ENCODE measurements at places on chromosomes 12 and 14. TPM values are rescaled to one million over a fixed set of nuclear protein-coding genes. Genes with fewer than 3 reads are reported as not detected.

DNA sequence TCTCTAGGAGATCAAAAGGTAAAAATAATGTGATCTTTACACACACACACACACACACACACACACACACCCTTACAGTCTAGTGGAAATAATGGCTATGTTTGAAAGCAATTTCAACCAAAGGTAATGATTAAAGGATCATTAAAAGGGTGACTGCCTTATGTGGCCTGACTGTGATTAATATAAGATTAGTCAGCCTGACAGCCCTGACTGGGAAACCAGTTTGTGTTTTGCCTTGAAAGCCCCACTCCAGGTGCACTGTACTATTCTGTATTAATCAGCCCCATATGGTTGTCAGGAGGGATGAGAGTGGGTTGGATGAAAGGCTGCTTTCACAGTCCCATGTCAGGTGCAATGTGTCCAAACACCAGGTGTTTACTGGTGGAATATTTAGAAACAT, 10.5 kb downstream of the RASSF9 start:
- DNase-seq, result no peak
- no peak overlapping the region for H3K4me3 ChIP-seq
- H3K27ac ChIP-seq, result no peak overlapping the region
- no peaks in the 10 kb centered on the region for H3K36me3 ChIP-seq

Gene CCNB1IP1
- 132 TPM for total RNA-seq

DNA sequence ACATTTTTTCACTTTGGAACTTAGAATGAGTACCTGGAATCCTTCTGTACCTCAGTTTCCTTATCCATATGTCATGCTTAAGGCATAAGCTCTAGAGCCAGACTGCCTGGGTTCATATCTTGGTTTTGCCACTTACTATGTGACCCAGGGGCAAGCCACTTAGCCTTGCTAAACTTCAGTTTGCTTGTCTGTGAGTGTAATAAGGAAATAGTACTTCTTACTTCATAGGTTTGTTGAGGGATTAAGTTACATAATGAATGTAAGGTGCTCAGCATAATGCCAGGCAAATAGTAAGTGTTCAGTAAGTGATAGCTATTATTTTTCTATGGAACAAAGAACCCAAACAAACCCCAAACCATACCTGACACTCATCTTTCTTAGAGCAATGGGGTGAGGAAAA, 225.1 kb downstream of the BCAT1 start:
- H3K36me3 ChIP-seq, result peaks cover 8% of the 10 kb centered on the region
- no peak for DNase-seq
- peaks cover 25% of the 10 kb centered on the region for H3K4me1 ChIP-seq
- H3K4me3 ChIP-seq, result no peak overlapping the region
- H3K27ac ChIP-seq, result no peak overlapping the region
- no peaks in the 10 kb centered on the region for H3K27me3 ChIP-seq

GRCh38 chr12:12474471-12474928, 88.2 kb downstream of the DUSP16 start:
- no peak overlapping the region for H3K4me3 ChIP-seq
- H3K36me3 ChIP-seq, result peaks cover 48% of the 10 kb centered on the region
- DNase-seq, result no peak
- no peaks in the 10 kb centered on the region for H3K27me3 ChIP-seq
- H3K27ac ChIP-seq, result peak overlapping the region; percentile 31

GRCh38 chr14:102696332-102696731, 80.9 kb upstream of the TRAF3 start:
- no peak overlapping the region for H3K27ac ChIP-seq
- no peaks in the 10 kb centered on the region for H3K27me3 ChIP-seq
- H3K4me1 ChIP-seq, result peaks cover 37% of the 10 kb centered on the region
- H3K4me3 ChIP-seq, result no peak overlapping the region
